ENCODE measurements at places on chromosomes 3 and 15. TPM values are rescaled to one million over a fixed set of nuclear protein-coding genes. Genes with fewer than 3 reads are reported as not detected.

ZBED2 gene
- total RNA-seq, result not detected

GRM2 gene
- 34.7 TPM for total RNA-seq

LRIG1 gene
- 77.9 TPM for total RNA-seq

PP2D1 gene
- total RNA-seq, result 9.3 TPM

RPS17 gene
- 887 TPM for total RNA-seq

CCRL2 gene
- 0.87 TPM for total RNA-seq

ARL6IP5 gene
- 61.3 TPM for total RNA-seq

CSPG5 gene
- total RNA-seq, result 2.7 TPM

PLA2G4D gene
- total RNA-seq, result 0.43 TPM

FAM3D gene
- total RNA-seq, result 0.19 TPM

LYZL4 gene
- total RNA-seq, result 28.7 TPM

C2CD4A gene
- total RNA-seq, result 0.12 TPM

MAP6D1 gene
- 8.3 TPM for total RNA-seq

IDH3A gene
- total RNA-seq, result 120 TPM

COPS2 gene
- total RNA-seq, result 65.0 TPM

KLHL40 gene
- 0.62 TPM for total RNA-seq

AP3S2 gene
- 45.8 TPM for total RNA-seq

NPAP1 gene
- total RNA-seq, result 14.6 TPM

SENP8 gene
- 8.1 TPM for total RNA-seq

SV2B gene
- total RNA-seq, result 1.7 TPM

MELTF gene
- total RNA-seq, result 11.1 TPM

HRG gene
- total RNA-seq, result not detected

CCR2 gene
- total RNA-seq, result 1.2 TPM

PARL gene
- total RNA-seq, result 64.2 TPM

SEMA5B gene
- 0.68 TPM for total RNA-seq

TMEM212 gene
- 2.5 TPM for total RNA-seq

VIPR1 gene
- total RNA-seq, result 10.2 TPM

ABI3BP gene
- total RNA-seq, result 8.7 TPM

CDCP1 gene
- 1.1 TPM for total RNA-seq

SUCNR1 gene
- total RNA-seq, result 0.06 TPM

SHF gene
- total RNA-seq, result 12.7 TPM

Data from testis (tissue), 5 donors.